ENCODE measurements at places on chromosomes 1 and 21.

GRCh38 chr1:55547405-55547804 lies 332.2 kb upstream of the USP24 start:
- DNase-seq = peak; percentile 90

DNA sequence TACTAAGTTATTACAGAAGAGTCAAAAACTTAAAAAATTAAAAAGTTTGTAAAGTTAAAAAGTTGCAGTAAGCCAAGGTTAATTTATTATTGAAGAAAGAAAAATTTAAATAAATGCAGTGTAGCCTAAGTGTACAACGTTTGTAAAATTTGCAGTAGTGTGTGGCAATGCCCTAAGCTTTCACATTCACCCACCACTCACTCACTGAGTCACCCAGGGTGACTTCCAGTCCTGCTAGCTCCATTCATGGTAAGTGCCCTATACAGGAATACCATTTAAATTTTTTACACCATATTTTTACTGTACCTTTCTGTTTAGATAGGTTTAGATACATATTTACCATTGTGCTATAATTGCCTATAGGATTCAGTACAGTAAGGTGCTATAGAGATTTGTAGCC lies 88.6 kb downstream of the CTH start:
- no peak for DNase-seq

DNA sequence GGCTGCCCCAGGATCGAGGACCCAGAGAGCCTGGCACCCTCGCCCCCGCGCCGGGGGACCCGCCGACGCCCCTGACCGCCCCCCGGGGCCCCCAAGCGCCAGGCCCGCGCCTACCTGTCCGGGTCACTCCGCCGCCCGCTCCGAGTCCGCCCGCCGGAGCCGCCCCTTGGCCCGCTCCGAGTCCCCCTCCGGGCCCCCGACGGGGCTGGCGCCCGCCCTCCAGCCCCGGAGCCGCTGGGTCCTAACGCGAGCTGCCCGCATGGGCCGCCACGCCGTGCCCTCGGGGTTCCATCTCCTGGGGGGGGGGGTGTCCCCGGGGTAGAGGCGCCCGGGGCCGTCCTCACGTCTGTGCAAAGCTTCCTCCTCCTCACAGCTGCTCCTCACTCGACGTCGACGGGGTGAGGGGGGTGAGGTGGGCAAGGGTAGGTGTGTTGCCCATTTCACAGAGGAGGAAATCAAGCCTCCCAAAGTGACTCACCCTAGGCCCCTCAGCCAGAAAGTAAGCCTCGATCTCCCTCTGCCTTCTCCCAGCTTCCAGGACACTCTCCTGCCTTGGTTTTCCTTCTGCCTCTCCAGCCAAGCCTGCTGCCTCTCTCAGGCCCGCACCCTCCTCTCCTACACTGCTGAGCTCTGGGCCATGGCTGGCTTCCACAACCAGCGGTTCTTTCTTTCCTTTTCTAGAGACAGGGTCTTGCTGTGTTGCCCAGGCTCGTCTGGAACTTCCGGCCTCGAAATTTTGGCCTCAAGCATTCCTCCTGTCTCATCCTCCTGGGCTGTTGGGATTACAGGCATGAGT lies at the start of gene MFAP2:
TSS of gene MFAP2 (minus strand) at position 148 of the 796 bp plus-strand sequence. CDS start 2,347 bp downstream, outside the sequence.
- DNase-seq = no peak

DNA sequence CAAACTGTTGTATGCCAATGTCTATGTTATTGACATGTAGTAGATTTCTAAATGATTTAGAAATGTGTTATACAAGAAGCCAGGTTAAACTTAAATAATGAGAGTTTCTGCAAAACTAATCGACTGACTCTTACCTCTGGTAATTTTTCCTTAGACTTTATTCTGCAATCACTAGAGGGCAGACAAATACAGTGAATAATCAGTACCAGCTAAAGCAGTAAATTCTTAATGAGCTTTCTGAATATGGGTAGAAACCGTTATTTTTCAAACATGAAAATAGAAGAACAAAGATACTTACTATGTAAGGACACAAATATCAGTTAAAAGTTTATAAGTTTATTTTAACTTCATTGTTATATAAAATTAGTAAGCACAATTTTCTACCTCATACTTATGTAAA lies 97.9 kb upstream of the RGS1 start:
- DNase-seq = peak; percentile 20

DNA sequence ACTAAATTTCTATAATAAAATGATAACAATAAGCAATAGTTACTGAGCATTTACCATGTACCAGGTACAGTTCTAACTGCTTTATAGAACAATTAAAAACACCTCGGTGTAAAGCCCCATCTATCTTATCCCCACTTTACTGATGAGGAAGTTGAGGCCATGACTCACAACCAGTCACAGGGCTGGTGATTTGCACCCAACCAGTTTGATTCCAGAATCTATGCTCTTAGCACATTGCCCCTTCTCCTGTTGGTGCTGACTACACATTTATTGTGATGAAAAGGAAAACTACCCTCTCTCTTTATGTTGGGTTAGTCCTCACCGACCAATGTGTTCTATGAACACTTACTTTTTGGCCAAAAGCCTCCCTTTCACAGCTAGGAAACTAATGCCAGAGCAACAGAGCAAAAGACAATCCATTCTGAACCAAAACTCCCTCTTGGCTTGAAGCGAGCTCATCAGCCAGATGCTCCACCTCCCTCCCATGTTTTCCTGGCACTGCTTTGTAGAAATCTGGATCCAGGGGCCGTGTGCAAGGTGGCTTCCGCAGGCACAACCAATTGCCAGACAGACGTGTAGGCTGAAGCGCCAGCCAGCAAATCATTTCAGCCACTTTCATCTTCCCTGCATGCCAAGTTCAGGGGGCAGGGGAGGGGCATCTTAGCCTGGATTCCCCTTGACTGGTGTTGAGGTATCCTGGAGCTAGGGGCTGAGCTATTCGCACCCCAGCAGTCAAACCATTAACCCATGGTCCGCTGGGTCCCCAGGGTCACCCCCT lies 32.0 kb upstream of the SLC30A1 start:
- DNase-seq = no peak

DNA sequence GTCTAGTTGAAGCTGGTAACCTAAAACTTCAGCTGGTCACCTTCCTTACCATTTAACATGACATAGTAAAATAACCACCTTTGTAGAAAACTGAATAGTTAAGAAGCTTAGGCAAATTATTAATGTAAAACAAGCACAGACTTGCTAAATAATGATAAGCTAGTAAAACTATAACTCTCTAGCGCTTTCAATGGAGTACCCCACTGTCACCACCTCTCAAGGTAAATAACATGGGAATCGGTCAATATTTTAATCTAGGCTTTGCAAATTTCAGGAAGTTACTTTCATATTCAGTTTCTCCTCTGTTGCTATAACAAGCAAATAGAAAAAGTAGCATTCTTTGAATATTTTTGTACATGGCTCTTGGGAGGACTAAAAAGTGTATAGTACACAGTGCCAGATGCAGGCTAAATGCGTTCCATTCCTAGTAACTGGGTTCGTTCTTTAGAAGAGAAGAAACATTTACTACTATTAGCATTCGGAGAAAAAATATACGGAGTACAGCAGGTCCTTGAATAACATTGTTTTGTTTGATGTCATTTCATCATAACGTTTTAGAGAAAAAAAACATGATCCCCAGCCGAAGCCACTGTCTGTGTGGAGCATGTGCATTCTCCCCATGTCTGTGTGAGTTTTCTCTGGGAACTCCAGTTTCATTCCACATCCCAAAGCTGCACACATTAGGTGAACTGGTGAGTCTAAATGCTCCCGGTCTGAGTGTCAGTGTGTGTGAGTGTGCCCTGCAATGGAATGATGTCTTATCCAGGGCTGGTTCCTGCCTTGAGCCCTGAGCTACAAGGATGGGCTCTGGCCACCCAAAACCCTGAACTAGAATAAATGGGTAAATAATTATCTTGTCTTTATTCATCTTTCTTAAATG lies 52.5 kb downstream of the EPRS1 start:
- no peak for DNase-seq

DNA sequence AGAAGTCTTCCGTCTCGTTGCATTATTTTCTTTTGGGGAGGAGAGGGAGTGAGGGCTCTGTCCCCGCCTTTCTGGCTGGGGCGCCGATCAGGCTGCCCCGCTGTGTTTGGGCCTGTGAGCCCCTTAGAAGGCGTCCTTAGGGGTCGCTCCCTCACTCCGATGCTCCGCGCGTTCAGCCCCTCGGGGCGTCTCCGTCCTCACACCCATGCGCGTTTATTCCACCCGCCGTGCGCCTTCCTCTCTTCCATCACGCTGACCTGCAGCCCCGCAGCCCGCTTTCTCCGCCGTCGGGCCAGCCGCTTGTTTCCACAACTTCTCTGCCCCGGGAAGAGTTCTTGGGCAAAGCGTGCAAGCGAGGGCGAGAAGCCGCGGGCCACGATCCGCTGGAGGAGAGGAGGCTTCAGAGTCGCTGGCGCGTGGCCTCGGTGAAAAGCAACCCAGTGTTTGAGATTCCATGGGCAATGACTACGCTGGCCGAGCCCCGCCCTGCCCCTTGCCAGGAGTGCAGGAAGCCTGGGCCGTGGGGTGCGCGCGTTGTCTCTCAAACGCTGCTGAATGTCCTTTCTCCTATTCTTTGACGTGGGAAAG lies 27.7 kb downstream of the TRIM11 start:
- DNase-seq = no peak

- no peak for DNase-seq
Measured at GRCh38 chr1:4265836-4266235, 365.8 kb upstream of the C1orf174 start.

- no peak for DNase-seq
Measured at GRCh38 chr1:215228193-215228592, 145.7 kb downstream of the KCNK2 start.

- DNase-seq = no peak
Measured at GRCh38 chr1:226640321-226641136, 92.0 kb downstream of the STUM start.

DNA sequence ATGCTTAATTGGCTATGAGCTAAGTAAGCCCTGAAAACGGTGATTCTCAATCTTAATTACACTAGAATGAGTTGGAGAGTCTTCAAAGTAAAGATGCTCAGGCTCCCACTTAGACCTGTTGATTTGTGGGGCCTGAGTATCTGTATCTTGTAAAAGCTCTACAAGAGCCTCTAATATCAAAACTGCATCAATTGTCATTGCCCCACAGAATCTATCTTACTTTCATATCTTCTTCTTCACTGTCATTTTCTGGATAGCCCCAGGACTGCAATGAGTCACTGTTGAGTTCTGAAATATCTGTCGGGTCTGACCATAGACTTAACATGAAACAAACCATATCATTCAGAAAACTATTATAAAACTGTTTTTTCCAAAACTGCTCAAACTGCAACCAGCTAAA lies 102.8 kb upstream of the SERTAD4 start:
- DNase-seq = no peak

- DNase-seq = no peak
Measured at GRCh38 chr1:158998037-158998780, 11.5 kb upstream of the IFI16 start.

- DNase-seq = no peak
Measured at GRCh38 chr1:37290718-37291117, 183.7 kb upstream of the ZC3H12A start.

- no peak for DNase-seq
Measured at GRCh38 chr1:50989694-50990093, 19.6 kb downstream of the CDKN2C start.

DNA sequence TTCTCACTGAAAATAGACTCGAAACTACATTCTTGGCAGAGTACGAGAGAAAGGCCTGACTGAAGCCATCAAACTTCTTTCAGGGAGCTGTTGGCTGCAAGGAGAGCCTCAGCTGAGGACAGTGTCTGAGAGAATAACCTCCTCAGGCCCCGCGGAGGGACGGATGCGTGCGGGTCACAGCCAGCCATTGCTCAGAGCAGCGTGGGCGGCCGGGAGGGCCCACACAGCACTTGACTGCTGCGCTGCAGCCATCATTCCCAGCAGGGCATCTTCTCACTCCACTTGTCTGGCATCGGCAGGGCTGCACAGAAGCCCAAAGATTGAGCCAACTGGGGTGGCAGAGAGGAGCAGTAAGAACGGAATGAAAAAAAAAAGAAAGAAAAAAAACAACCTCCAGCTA lies 113.5 kb downstream of the XCL2 start:
- no peak for DNase-seq

- no peak for DNase-seq
Measured at GRCh38 chr1:70075761-70076160, 129.6 kb downstream of the LRRC40 start.

DNA sequence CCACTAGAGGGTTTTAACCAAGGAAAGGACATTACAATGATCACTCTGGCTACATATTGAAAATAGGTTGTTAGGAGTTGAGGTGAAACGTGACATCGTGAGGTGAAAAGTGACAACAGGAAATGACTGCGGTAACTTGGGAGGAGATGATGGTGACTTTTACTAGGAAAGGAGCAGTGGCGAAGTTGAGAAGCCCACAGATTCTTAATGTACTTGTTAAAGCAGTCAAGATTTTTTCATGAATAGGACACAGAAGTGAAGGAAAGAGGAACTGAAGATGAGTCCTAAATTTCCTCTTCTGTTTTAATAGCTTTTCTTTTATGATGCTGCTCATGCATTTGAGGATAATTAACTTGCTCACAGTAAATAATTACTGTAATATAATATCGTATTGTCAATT lies 59.5 kb downstream of the OMA1 start:
- no peak for DNase-seq

DNA sequence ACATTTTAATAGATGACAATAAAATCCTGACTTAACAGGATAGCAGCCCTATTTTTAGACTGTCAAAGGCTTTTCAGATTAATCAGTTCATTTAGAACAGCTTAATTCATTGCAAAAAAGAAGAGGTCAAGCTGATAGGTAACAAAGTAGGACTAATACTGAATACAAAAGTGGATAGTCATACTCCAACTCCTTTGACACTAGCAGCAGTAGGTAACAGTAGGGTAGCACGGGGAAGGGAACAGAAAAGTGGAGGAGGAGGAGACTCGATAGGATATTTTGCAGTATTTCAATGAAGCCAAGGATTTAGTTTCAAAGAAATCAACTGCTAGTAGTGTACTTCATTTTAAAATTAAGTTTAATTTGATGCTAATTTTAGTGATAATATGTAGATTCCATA lies 51.1 kb downstream of the USP1 start:
- no peak for DNase-seq

- peak; percentile 13 for DNase-seq
Measured at GRCh38 chr1:53982034-53982762, 35.8 kb downstream of the LDLRAD1 start.

GRCh38 chr1:113388017-113388620 lies 2.2 kb upstream of the MAGI3 start:
- no peak for DNase-seq

- no peak for DNase-seq
Measured at GRCh38 chr1:202571719-202572339, 138.4 kb downstream of the SYT2 start.
